Activated CD4-positive, alpha-beta T cell treated with anti-CD3 and anti-CD28 coated beads, Interleukin-2, amount 10 ng/mL, durations not matched to agents 7 days and 5 days (primary cell): ENCODE measurements at places on chromosomes 3 and 15. TPM values are rescaled to one million over a fixed set of nuclear protein-coding genes. Genes with fewer than 3 reads are reported as not detected.

The CMSS1 gene
- 34.8 TPM for total RNA-seq

The FEZF2 gene
- total RNA-seq, result not detected

The GATA2 gene
- total RNA-seq, result not detected

The OR5K2 gene
- total RNA-seq, result not detected

The CLDN16 gene
- total RNA-seq, result not detected

The RPL29 gene
- 1,423 TPM for total RNA-seq

The WDR93 gene
- total RNA-seq, result not detected

The GPR27 gene
- 1.0 TPM for total RNA-seq

The SLC30A4 gene
- 4.3 TPM for total RNA-seq

The AGBL1 gene
- not detected for total RNA-seq

The TUBGCP5 gene
- total RNA-seq, result 22.2 TPM

The TGM5 gene
- total RNA-seq, result not detected

The LRRC15 gene
- not detected for total RNA-seq

The TFRC gene
- 234 TPM for total RNA-seq

The IQCF5 gene
- not detected for total RNA-seq

The PCSK6 gene
- 0.46 TPM for total RNA-seq

The CELF6 gene
- total RNA-seq, result 1.0 TPM

The ERICH6 gene
- 0.81 TPM for total RNA-seq

The KBTBD8 gene
- 8.3 TPM for total RNA-seq

The CGNL1 gene
- not detected for total RNA-seq

The MORC1 gene
- not detected for total RNA-seq

The CILP gene
- 0.12 TPM for total RNA-seq

The OR5H2 gene
- not detected for total RNA-seq

The GNAT1 gene
- total RNA-seq, result not detected

The PHLDB2 gene
- 2.7 TPM for total RNA-seq

The PLSCR5 gene
- not detected for total RNA-seq

The ARGFX gene
- total RNA-seq, result not detected

The GCSAM gene
- 9.3 TPM for total RNA-seq

The SLC9A9 gene
- total RNA-seq, result 13.8 TPM

The C2CD4A gene
- not detected for total RNA-seq

The CTXND1 gene
- total RNA-seq, result not detected

The MYO1E gene
- total RNA-seq, result 14.0 TPM

The MYL3 gene
- not detected for total RNA-seq

The CAMKV gene
- total RNA-seq, result not detected
